ENCODE measurements at places on chromosomes 16 and 17. TPM values are rescaled to one million over a fixed set of nuclear protein-coding genes. Genes with fewer than 3 reads are reported as not detected.

Gene CRHR1
- not detected for total RNA-seq

Gene C17orf100
- 0.58 TPM for total RNA-seq

Gene TVP23A
- total RNA-seq: not detected

Gene PRSS21
- total RNA-seq: 2.0 TPM

Gene KREMEN2
- total RNA-seq: 0.17 TPM

Gene CAVIN1
- total RNA-seq: 703 TPM
